Osteoblast (primary cell): ENCODE measurements at places on chromosomes 7 and 10. TPM values are rescaled to one million over a fixed set of nuclear protein-coding genes. Genes with fewer than 3 reads are reported as not detected.

DNA sequence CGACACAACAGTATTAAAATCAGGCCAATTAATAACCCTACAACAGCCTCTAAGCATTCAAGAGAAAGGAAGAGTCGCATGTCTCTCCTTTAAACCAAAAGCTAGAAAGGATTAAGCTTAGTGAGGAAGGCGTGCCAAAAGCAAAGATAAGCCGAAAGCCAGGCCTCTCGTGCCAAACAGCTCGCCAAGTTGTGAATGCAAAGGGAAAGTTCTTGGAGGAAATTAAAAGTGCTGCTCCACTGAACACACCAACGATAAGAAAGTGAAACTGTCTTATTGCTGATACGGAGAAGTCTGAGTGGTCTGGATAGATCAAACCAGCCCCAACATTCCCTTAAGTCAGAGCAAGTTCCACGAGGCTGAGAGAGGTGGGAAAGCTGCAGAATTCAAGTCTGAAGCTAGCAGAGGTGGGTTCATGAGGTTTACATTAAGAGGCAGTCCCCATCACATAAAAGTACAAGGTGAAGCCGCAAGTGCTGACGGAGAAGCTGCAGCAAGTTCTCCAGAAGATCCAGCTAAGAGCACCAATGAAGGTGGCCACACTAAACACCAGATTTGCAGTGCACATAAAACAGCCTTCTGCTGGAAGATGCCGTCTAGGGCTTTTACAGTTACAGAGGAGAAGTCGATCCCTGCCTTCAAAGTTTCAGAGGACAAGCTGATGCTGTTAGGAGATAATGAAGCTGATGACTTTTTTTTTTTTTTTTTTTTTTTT is 194.8 kb downstream of the MAD1L1 start:
- DNase-seq = peak; percentile 23

DNA sequence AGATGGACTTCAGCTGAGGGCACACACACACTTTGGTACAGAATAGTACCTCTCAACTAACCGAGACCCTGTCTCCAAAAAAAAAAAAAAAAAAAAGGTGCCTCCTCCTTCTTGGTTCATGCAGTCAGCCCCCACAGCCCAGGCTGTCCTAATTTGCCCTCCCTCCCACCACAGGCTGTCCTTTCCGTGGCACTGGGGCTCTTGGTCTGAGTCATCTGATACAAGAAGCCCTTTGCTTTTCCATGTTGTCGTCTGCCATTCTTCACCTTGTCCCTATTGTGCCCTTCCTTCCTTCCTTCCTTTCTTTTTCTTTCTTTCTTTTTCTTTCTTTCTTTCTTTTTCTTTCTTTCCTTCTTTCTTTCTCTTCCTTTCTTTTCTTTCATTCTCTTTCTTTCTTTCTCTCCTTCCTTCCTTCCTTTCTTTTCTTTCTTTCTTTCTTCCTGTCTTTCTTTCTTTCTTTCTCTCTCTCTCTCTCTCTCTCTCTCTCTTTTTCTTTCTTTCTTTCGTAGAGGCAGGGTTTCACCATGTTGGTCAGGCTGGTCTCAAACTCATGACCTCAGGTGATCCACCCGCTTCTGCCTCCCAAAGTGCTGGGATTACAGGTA is 96.0 kb upstream of the IKZF1 start:
- no peak for DNase-seq

TMEM196 gene
- total RNA-seq = not detected in 2 replicates

SPDYE2B gene
- not detected in 2 replicates for total RNA-seq
